Vagina (tissue), 2 donors: ENCODE measurements at places on chromosomes 2 and 18. TPM values are rescaled to one million over a fixed set of nuclear protein-coding genes. Genes with fewer than 3 reads are reported as not detected.

Gene CPO
- not detected for total RNA-seq

Gene SGPP2
- total RNA-seq = 24.8 TPM

GRCh38 chr2:26270373-26270772, 25.6 kb downstream of the HADHB start:
- DNase-seq = no peak

- no peak for DNase-seq
Observed at GRCh38 chr2:157803952-157804351, 72.2 kb downstream of the ACVR1 start.

DNA sequence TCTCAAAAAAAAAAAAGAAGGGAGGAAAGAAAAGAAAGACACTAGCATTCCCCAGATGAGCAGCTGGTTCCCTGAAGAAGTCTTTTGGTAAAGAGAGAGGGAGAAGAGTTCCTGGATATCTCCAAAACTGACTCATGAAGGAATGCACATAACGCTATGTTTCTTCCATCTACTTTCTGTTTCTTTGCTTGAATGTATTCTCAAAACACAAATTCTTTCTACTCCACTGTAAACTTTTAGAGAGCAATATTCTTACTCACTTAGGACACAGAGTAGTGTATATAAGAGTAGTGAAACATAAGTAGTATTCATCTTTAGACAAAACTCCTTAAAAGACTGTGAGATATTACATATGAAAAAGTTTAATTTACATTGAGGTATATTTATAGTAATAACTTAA, 64.2 kb downstream of the TRIP12 start:
- DNase-seq = no peak
